ENCODE measurements at places on chromosomes 1 and 21.

- DNase-seq, result no peak
Observed at GRCh38 chr1:66848193-66848592, 47.1 kb upstream of the INSL5 start.

- no peak for DNase-seq
Observed at GRCh38 chr1:221693087-221693486, 48.8 kb downstream of the DUSP10 start.

GRCh38 chr1:156910309-156910782 lies 10.1 kb upstream of the LRRC71 start:
- DNase-seq, result no peak

- no peak for DNase-seq
Observed at GRCh38 chr1:198328458-198329032, 171.7 kb downstream of the NEK7 start.

DNA sequence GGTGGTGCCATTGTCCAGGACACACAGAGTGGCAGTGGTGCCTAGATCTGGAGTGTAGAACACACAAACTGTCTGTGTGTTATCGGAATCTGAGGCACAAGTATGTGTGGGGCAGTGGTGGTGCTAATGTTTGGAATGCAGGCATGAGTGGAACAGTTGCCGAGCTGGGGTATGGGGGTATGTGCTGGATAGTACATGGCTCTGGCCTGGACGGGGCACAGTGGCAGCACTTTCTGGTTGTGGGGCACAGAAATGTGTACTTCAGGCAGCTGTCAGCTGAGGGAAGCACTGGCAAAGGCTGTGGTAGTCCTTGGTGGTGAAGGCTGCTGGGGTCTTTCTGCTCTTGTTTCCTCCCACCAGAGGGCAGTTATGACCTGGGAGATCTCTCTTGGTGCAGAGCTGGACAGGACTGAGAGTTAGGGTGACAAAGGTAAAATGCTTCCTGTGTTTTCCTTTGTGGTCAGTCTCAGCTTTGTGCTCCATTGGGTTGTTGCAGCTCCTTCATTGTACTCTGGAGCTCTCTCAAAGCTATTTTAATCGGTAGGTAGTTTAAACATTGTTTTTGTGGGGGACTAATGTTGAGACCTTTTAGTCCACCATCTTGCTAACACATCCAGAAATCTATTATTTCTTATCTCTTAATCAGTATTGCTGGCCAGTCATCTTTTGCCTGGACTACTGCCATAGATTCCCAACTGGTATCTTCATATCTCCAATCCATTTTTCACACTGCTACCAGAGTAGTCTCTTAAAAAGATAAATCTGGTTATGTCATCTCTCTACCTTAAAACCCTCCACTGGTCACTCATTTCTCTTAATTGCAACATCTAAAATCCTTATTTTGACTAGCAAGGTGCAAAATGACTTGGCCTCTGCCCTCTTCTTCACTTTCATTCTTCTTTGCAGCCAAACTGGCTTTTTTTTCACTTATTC lies 83.9 kb upstream of the NBPF4 start:
- DNase-seq, result no peak

GRCh38 chr1:234647245-234647644 lies 37.3 kb upstream of the IRF2BP2 start:
- DNase-seq, result no peak

GRCh38 chr1:177786176-177786745 lies 183.6 kb downstream of the SEC16B start:
- no peak for DNase-seq

GRCh38 chr1:211135342-211135950 lies 1.5 kb upstream of the KCNH1 start:
- DNase-seq, result peak; percentile 33

- no peak for DNase-seq
Observed at GRCh38 chr1:40763742-40764532, 19.6 kb upstream of the KCNQ4 start.

DNA sequence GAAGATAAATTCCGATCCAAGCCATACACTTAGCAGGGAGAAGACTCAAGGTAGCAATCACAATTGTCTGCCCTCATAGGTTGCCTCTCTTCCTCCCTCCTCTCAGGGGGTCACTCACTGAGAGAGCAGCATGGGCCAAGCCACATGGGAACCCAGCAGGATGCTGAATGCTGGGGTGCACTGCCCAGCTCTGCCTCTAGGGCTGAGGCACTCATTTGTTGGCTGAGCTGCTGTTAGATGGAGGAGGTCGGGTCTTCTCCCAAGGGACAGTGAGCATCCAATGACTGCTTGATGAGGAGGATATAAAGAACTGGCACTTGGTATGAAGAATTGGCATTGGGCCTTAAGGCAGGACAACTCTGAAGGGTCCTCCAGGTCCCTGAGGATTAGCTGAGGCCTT lies 418.8 kb downstream of the SIPA1L2 start:
- no peak for DNase-seq

- DNase-seq, result no peak
Observed at GRCh38 chr1:46554236-46554596, 2.8 kb upstream of the KNCN start.

- DNase-seq, result no peak
Observed at GRCh38 chr1:182141040-182141439, 79.5 kb upstream of the ZNF648 start.

DNA sequence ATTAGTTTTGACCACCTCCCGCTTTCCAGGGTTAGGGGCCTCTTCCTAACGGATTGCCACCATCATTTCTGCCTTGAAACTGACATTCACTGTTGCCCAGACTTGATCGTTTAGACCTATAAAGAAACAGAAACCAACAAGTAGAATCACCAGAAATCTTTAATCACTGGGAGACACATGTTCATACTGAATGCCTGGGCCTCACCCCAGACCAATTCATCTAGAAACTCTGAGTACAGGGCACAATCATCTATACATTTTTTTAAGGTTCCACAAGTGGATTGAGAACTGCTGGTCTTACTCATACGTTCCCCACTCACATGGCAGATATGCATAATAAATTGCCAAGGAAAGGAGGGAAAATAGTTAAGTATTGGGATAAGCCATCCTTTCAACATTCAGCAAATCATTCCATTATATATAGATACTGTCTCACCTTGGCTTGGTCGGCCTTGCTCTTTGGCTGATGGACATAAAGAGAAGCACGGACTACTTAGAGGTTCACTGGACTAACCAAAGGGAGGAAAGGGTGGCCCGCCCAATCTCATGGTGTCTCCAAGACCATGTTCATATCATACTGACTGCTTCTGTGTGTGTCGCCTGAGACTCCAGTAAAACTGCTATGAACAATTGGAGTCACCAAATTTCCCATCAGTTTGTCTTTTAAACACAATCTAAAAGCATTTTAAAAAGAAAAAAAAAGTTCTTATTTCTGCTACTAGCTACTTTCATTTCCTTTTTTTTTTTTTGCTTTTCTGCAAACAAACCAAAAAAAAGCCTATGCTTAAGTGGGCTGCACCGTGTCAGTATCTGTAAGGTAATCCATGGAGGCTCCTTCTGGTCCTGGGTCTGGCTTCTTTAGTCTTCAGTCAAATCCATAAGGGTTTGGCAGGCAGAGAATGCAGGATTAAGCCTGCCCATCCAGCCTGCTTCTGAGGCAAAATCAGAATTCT lies 9.4 kb upstream of the TARBP1 start:
- no peak for DNase-seq

DNA sequence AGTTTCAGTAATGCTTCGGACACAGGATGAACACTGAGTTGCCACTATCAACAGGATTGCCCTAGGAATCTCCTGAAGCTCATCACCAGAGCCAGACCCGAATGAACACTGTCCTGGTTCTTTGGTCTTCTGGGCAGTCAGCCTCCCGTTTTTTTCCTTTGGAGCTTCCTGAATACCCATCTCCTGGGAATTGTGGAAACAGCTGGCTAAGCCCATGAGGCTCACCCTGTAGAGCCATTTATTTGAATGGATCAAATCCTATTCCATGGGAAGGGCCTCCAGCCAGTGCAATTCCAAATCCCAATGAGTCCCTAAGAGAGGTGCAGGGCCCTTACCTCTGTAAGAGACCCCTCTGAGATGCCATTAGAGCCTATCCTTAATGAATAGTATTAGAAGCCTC lies 5.9 kb downstream of the RCSD1 start:
- DNase-seq, result no peak

DNA sequence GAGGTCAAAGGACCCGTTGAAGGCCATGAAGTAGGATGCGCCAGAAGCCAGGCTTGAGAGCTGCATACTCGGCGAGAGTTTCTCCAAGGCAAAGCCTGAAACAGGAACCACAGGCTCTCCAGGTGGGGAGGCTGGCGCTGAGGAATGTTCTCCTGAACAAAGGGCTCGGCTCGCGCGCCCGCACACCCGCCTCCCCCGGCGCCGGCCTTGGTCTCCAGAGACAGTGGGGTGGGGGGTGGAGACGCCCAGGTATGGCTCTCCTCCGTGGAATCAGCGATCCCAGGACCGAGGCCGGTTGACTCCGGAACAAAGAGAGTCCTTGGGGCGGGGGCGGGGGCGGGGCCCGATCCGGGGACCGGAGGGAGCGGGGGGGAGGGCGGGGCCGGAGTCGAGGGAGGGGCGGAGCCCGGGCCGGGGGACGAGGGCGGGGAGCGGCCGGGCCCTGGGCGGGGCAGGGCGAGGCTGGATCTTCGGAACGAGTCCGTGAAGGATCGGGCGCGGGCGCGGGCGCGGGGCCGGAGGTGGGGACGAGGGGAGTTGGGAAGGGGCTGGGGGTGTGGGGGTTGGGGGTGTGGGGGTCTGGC lies 85.0 kb downstream of the NKAIN1 start:
- DNase-seq, result peak; percentile 61

DNA sequence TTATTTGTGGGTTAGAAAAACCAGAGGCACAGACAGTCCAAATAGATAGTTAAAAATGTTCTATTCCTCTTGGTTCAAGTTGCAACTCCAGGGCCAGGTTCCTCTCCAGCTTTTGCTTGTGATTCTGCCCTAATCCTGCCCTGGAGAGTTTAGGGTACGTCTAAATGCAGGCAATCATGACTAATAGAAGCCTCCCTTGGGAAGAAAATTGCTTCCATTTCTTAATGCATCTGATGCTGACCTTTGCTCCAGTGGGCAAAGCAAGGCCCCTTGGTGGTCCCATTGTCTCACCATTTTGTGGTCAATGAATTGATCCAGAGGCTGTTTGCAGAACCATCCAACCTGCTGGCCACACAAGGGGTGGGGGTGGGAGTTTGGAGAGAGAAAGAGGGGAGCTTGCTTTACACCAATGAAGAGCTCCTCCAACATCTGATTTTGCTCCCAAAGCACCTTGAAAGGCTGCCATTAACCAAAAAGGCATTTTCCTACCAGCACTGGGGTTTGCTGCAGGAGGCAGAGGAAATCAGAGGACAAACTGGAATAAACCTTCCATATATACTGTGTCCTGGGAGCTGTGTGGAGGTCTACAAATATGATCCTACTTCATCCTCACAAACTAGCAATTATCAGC lies 31.3 kb downstream of the C8B start:
- no peak for DNase-seq

- DNase-seq, result peak; percentile 65
Observed at GRCh38 chr1:169928438-169929209, 34.9 kb upstream of the SCYL3 start.

DNA sequence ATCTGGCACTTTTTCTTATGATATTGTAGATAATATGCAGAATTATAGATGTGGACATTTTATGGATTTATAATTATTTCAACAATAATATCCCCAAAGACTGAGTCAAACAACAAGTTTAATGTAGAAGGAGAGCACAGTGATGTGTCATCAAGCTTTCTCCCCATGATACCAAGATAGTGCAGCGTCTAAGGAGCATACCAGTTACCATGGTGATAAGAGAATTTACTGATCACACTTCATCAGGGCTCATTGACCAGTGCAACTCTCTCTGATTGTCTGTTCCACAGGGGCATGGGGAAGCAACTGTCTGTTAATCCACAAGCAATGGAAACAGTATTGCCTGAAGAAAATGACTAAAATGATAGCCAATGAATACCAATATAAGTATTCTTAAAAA lies 209.6 kb upstream of the DPYD start:
- DNase-seq, result no peak

GRCh38 chr1:89611721-89612120 lies 21.2 kb upstream of the LRRC8C start:
- DNase-seq, result no peak

GRCh38 chr1:89085781-89086180 lies 20.8 kb upstream of the GBP1 start:
- DNase-seq, result peak; percentile 62

DNA sequence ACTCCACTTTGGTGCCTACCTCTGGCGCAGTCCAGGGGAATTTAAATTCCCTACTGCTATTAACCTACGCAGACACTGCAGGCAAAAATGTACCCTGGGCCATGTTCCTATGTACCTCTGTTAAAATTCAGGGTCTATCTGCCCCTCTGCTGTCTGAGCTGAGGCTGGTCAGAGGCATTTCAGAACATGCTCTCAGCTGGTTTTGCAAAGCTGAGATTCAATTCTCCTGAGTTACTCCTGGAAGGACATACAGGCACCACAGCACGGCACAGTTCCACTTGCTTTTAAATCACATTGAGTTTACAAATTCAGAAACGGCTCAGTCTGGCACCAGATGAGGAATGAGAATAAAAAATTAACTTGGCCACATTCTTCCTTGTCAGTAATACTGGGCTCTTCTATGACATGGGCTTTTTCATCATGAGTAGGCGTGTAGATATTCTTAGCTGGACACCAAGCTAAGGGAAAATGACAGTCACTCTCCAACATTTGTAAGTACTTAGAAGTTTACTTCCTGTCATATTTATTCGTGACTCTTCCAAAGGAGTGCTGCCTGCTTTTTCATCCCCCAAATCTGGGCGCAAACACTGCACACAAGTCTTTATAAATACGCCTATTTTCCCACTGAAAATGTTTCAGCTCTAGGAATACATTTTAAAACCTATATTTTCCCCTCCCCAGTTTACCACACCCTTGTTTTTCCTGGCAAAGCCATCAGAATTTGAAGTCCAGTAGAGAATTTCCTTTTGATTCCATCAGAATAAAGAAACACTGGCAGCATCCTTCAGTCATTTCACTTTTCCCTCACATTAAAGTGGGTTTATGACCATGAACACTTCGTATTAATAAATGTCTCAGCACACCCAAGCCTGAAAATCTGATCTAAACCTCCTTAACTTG lies 1.9 kb downstream of the C1orf198 start:
- DNase-seq, result peak; percentile 29

- peak; percentile 76 for DNase-seq
Observed at GRCh38 chr1:193216920-193217319, 30.5 kb upstream of the B3GALT2 start.

- peak; percentile 11 for DNase-seq
Observed at GRCh38 chr21:37916310-37917051, at the start of gene KCNJ6. Gene KCNJ6, minus strand, starts transcription at chr21:37916457. Its CDS starts 75,775 bp downstream, at chr21:37840682.

DNA sequence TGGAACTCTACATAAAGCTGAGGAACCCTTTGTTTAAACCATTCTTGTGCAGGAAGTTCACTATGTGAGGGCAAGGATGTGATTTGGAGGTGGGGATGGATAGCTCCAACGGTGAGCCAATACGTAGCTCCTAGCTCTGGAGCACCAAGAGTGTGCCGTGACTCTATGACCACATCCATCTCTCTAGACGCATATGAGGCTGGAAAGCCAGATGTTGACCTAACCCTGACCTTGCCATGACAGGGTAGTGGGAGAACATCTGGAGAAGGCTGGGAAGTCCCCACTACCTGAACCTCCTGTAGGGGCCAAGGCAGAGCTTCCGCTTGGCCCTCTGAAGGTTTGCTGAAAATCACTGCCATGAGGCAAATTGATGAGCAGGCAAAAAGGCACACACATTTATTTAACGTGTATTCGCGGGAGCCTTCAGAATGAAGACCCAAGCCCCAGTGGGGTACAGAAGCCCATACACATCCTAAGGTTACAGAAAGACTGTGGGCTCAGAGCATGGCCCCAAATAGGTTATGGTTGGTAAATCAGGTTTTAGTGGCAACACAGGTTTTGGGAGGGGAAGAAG lies 43.4 kb downstream of the EIF2D start:
- no peak for DNase-seq
